ENCODE measurements at places on chromosomes 4 and X.

- DNase-seq, result no peak
Measured at GRCh38 chrX:40496728-40497127, 84.0 kb upstream of the ATP6AP2 start.

DNA sequence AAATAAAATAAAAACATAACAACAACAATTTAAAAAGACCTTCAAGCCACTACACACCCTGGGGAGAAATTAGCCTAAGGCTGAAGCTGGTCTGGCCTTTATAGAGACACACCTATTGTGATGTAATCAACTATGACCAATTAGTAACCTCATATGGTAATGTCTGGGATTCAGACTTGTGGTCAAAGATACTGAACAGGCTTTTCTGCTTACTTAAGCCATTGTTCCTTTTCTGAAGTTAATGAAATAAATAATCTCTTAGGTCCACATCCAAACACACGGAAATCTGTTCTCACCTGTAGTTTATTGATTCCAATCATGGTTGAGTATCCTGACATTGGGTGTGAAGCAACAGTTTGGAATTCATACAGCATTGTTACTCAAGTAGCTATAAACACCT, 152.5 kb downstream of the PLS3 start:
- no peak for DNase-seq

DNA sequence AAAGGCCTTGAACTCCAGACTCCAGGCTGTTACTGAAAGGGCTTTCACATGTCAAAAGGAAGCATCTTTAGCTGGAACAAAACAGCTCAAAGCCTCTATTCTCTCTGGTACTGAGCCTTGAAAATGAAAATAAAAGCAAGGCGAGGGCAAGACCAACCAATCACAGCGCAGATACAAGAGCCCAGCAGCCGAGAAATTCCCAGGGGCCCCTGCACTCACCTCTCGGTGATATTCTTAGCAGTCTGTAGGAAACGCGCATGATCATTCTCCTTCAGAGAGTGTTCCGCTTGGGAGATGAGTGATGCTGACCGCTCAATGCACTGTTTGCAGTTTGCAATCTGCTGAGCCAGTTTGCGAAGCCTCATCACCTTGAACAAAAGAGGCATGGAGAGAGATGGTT, 138.1 kb downstream of the MID1 start:
- DNase-seq, result no peak

DNA sequence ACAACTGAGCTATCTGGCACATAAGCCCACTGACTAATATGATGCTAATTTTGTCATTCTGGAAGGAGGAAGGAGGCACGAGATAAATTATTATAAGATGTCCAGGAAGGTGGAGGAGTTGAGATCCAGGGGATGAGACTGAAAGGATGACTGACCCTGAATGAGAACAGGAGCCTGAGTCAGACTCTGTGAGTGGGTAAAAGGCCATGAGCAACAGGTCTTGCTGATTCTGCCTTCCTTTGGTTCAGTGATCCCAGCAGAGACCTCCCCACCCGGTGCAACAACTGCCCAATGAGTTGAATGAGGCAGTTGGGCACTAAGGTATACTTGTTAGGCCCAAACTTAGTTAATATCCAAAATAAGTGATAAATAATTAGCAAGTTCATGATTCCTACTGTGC, 238.1 kb upstream of the GPC4 start:
- DNase-seq, result no peak

DNA sequence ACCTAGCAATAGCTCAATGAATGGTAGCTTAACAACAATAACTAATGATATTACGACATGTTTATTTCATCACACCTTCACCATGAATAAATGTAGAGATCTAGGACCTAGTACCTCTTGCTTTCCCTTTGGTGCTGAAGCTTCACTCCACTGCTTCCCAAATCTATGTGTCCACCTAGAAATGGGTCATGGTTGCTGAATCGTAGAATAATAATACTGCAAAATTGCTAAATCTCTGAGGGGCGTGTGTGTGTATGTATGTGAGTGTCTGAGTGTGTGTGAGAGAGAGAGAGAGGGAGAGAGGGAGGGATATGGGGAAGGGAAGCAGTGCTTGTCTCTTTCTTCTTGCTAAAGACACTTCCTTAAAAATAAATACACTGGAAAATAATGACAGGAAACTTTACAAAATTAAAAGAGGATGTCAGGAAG, 109.3 kb upstream of the BMP2K start:
- DNase-seq, result no peak

- no peak for DNase-seq
Measured at GRCh38 chr4:186946682-186947294, 223.1 kb upstream of the FAT1 start.

DNA sequence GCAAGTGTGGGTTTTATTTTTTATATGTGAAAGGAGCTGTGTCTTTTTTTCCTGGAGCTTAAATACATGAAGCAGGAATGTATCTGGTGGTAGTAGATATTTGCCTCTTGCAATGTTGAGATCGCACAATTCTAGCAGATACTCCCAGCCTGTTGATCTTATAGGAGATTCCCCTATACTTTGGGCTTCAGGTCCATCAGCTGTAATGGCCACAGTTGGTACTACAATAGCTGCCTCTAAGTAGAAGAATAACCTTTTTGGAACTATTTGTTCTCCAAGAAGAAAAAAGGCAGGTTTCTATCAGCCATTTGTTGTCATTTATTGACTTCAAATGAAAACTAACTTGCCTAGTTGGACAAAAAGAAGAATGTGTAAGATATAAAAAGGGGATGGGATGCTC, 37.7 kb downstream of the LIMCH1 start:
- no peak for DNase-seq

DNA sequence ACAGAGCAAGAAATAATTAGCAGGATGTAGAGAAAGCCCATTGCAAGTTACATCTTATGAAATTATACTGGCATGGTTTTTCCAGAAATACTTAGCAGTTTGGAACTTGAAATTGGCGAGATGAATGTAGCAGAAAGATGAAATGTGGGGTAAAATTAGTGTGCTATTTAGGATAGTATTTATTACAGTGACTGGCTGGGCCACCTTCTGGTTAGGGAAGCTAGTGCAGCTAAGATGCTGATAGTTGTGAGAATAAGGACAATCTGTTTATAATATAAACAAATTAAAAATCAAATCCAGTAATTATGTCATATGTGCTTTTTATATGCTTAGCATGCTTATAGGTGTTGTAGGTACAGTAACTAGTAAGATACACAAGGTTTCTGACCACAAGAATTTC, 74.8 kb downstream of the IL15 start:
- no peak for DNase-seq

- DNase-seq, result no peak
Measured at GRCh38 chrX:19875050-19875431, 12.4 kb downstream of the SH3KBP1 start.

GRCh38 chr4:175106301-175106700, 188.1 kb downstream of the ADAM29 start:
- no peak for DNase-seq

GRCh38 chr4:41746440-41747229, 1.9 kb downstream of the PHOX2B start:
- no peak for DNase-seq

- DNase-seq, result no peak
Measured at GRCh38 chrX:44042116-44042515, 68.9 kb upstream of the NDP start.

DNA sequence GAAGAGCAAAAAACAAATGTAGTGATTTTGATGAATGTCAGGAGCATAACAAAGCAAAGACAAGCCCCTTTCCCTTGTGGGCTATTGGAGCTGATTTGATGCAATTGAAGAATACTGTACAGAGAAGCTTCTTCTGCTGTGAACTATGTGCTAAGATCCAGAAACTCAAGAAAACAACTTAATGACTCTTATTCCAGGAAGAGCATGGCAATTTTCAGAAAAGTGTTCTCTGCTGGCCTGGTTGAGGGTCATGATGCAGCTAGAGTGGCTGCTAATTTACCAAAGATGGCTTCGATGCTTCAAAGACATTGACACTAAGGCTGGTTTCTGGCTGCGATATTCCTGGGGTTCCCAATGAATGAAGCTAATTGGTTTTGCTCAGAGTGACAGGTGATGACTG, 45.8 kb downstream of the TNIP3 start:
- no peak for DNase-seq

- DNase-seq, result no peak
Measured at GRCh38 chrX:49029876-49030275, 13.3 kb downstream of the TFE3 start.

GRCh38 chrX:109931677-109932076, 71.2 kb upstream of the TMEM164 start:
- DNase-seq, result no peak

DNA sequence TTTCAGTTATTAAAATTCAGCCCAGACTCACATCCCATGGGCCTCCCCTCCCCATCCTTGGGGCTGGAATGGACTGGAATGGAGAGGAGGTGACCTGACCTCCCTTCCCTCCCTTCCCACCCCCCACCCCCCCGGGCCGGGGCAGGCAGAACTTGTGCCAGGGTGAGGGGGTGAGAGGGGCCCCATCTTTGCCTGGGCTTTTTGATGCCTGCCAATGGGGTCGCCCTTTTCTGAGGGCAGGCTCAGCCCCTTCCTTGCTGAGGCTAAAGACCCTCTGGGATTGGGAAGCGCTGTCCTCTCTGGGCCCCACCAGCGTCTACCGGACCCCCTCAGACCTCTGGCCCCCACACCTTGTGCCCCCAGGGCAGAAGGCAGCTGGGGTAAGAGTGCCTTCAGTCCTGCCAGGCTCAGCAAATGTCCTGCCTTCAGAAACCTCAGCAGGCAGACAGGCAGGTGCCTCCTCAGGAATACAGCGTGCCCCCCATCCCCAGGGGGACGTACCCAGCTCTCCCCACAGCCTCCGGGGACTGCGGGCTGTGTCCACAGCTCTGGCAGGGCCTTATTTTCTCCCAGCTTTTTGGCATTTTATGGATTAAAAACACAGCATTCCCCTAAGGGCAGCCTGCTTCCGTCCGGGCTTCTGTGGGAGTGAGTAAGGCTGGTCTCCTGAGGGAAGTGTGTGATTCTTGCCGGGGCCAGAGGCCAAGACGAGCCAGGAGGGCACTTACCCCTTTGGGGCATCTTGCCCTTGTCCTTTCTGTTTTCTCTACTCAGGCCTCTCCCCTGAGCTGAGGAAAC, 12.6 kb upstream of the CCNQ start:
- no peak for DNase-seq

DNA sequence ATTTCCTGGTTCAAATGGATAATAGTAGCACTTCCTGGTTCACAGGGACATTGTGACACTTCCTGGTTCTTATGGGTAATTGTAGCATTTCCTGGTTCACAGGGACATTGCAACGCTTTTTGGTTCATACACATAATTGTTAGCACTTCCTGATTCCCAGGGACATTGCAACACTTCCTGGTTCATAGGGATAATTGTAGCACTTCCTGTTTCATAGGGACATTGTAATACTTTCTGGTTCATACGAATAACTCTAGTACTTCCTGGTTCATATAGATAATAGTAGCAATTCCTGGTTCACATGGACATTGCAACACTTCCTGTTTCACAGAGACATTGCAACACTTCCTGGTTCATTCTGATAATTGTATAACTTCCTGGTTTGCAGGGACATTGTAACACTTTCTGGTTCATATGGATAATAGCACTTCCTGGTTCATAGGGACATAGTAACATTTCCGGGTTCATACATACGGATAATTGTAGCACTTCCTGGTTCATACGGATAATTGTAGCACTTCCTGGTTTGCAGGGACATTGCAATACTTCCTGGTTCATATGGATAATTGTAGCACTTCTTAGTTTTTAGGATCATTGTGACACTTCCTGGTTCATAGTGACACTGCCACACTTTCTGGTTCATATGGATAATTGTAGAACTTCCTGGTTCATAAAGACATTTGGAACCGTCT, 61.6 kb upstream of the CD99 start:
- DNase-seq, result no peak

- no peak for DNase-seq
Measured at GRCh38 chr4:159497936-159498335, 395.1 kb downstream of the RAPGEF2 start.

GRCh38 chr4:169131556-169132208, 121.6 kb upstream of the CBR4 start:
- DNase-seq, result no peak

DNA sequence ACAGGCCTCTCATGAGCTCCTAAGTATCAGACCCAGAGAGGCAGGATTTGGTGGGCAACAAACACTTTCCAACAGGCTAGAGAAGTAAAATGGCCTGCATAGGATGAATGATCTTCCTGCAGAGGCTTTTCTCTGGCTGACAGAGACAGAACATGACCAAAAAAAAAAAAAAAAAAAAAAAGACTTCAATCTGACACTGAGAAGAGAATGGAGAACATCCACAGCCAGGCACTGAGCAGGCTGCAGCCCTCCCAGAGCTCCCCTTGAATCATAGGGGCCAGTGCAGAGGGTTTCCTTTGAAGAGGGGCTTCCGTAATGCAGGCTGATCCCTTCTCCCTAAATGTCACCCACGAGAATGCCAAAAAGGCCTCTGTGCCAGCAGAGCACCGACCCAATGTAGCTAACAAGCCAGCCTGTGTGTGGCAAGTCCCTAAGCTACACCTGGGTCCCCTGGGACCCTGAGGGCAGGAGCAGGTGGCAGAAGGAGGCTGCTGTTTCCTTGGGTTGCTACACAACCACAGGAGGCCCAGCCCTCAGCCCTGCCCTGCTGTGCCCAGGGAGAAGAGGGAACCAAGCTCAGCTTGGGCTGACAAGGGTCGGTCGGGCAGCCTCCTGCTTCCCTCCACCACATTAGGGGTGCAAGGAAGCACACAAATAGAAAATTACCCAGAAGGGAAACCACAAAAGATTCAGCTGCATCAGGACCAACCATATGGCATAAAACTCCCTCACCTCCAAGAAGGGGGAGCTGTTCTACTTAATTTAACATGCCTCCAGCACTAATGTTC, 55.6 kb downstream of the MAP7D2 start:
- no peak for DNase-seq

DNA sequence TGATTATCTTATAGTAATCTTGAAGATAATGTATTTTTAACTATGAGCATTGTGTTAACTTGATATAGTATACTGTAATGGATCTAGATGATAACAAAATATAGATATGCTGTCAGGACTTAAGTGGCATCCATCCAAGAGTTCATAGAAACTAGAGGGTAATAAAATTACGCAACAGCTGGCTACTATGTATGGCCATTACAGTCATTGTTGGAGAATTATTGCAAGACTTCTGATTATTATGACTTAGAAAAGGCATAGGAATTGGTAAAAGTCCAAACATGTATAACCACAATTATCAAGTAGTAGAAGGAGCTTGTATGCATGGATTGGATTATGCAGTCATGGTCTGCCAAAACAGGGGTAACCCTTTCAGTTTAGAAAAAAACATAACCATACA, 9.5 kb downstream of the OGT start:
- no peak for DNase-seq

- DNase-seq, result no peak
Measured at GRCh38 chr4:180363815-180364214, 1879.4 kb upstream of the TENM3 start.

- DNase-seq, result no peak
Measured at GRCh38 chr4:153729895-153730294, 29.9 kb downstream of the RNF175 start.

DNA sequence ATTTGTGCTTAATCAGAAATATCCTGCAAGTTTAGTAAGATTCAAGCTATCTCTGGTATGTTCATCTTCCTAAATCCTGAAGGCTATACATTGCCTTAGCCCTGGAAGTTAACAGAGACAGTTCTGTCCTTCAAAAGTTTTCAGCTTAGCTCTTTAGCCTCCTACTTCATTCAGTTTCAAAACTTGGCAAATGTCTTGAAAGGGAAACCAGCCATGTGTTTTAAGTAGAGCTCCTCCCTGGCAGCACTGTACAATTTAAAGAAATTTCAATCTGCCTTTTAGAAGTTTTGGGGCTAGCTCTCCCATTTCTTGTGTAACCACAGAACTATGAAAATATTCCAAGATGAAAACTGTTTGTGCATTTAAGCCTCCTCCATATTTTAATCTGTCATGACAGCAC, 47.0 kb downstream of the FANCB start:
- no peak for DNase-seq

- DNase-seq, result no peak
Measured at GRCh38 chrX:108584617-108585211, 145.1 kb downstream of the COL4A5 start.
